ENCODE measurements at places on chromosomes 11 and 22. TPM values are rescaled to one million over a fixed set of nuclear protein-coding genes. Genes with fewer than 3 reads are reported as not detected.

DNA sequence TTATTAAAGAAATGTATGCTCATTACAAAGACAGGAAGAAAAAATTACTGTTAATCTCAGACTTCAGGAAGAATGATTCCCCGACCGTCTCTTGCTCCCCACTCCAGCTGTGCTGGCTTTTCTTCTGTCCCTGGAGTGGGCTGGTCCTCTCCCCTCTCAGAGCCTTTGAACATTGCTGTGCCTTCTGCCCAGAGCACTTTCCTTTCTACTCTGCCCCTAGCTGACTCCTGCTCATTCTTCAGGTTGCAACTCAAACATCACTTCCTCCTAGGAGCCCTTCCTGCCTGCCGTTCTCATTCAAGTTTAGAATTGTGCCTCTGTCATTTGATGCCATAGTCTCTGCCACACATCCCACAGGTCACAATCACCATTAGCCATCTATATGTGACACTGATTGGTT is 329.5 kb downstream of the MIAT start:
- no peak for DNase-seq

The SCN4B gene
- not detected for total RNA-seq

The ACTN3 gene
- total RNA-seq, result not detected

The ILK gene
- total RNA-seq, result 53.5 TPM

The MMP1 gene
- total RNA-seq, result 23.3 TPM
